ENCODE measurements at places on chromosomes 11 and 22.

DNA sequence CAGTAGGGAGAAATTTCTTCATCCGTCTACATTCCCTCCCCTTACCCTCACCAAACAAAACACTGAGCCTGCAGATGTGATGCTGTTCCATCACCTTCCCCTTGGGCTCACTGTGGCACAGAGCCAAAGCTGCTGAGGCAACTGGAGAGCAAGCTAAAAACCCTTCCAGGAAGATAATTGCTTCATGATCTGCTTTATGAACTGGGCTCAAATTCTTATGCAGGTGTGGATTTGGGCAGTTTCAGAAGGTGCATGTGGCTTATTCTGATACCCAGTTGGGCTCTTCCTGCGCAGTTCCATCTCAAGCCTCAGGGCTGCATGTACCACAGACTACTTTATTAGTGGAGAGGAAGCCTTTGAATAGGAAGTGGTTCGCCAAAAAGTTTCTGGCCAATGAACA, 58.3 kb downstream of the AAMDC start:
- peak; percentile 84 for DNase-seq

- no peak for DNase-seq
Observed at GRCh38 chr22:36852056-36852973, 8.5 kb upstream of the NCF4 start.

DNA sequence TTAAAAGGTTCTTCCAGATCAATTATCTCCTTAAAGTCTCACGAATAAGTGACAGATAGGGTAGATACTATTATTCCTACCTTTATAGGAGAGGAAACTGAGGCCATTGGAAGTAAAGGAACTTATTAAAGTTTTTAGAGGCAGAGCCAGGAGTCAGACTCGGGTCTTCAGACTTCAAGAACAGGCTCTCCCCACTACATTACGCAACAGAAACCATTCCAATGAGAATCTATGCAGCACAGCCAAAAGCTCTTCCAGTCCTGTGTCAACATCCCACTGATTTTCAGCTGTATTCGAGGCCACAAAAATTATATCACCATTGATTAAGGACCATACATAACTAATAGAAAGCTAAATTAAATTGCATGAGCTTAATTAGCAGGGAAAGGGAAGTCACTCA, 77.4 kb downstream of the RELT start:
- DNase-seq: no peak

GRCh38 chr11:44839458-44840084, 111.1 kb downstream of the TP53I11 start:
- DNase-seq: peak; percentile 68

GRCh38 chr22:18024276-18024939, at the start of gene MICAL3:
TSS of gene MICAL3 (minus strand) at chr22:18024561. CDS start at chr22:17906812, 117,749 bp downstream.
- DNase-seq: peak; percentile 86

DNA sequence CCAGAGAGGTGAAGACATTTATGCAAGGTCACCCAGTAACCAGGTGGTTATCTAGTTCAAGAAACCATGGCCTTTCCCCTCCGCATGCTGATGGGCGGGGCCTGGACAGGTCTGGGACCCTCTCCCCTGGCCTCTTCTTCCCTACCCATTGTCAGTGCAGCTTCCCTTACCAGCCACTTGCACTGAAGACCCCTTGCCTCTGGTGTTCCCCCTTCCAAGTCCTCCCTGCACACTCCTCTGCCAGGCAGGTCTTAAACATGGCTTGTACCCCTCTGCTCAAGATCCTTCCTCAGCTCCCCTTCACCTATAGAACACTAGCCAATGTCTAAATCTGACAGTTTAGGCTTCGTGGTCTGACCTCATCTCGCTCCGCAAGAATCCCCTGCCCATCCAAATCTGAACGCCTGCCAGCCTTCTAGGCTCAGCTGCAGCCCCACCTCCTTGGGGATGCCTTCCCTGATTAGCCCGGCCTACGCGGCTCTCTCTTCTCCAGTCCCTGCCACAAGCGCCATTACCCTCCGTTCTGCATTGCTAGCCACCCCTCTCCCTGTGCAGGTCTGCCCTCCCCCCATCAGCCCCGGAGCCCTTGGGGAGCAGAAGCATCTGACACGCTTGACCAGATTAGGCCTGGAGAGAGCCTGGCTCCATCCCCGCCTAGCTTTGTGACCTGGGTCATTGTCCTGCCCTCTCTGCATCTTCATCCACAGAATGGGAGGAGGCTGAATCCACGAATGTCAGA, 213.8 kb downstream of the DSCAML1 start:
- DNase-seq: peak; percentile 76

DNA sequence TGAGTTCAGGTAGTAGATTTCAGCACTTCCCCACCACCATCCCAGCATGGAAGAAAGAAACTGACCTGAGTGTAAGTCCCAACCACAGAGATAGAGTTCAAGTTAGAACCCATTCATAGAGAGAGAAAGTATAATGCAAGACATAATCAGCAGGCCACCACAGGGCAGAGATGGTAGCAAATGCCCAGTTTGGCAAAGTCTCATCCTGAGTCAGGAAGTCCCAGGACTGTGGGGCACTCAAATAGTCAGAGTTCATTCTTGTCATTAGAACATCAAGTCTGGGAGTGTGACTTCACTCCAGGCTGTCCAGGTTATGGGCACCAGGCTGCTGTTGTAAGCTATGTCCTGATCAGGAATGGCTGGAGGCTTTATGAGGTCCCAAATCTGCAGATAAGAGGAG, 72.0 kb upstream of the USP47 start:
- DNase-seq: no peak

DNA sequence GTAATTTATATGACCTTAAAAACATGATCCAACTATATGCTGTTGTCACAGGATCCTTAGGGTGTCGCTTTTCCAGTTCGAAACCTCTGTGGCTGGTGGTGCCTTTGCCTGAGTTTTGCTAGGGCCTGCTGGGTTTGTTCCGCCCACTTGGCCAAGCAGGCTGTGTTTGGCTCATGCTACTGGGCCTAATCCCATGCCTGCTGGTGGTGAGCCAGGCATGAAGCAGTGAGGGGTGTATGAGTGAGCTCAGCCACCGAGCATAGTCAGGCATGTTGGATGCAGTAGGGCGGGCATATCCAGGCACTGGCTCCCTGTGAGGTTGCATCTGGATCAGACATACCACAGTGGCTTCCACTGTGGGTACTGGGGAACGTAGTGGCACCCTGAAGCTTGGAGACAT, 16.3 kb downstream of the NPAT start:
- peak; percentile 81 for DNase-seq

DNA sequence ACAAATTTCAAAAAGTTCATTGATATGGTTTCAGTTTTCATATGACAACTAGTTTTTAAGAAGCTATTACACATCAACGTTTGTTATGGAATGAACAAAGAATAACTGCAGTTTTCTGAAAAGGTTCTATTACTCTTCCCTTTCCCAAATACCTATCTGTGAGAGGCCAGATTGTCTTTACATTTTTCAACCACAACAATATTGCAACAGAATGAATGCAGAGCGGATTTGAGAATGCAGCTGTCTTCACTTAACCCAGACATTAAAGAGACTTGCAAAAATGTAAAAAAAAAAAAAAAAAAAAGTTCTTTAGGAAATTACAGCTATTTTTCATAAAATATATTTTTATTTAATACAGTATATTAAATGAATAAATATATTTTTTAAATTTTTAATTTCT, 250.8 kb downstream of the DDX10 start:
- DNase-seq: no peak

GRCh38 chr22:17063411-17064106, 21.2 kb upstream of the IL17RA start:
- peak; percentile 81 for DNase-seq

Measured in posterior vena cava (tissue), 2 donors.